Skeletal muscle tissue (tissue), 5 donors: ENCODE measurements at places on chromosomes 3 and 15. TPM values are rescaled to one million over a fixed set of nuclear protein-coding genes. Genes with fewer than 3 reads are reported as not detected.

Gene STIMATE
- 8.9 TPM for total RNA-seq

Gene TTBK2
- total RNA-seq, result 8.4 TPM

Gene ADPRH
- 5.2 TPM for total RNA-seq

Gene ALPK3
- 33.4 TPM for total RNA-seq

Gene THRB
- 3.1 TPM for total RNA-seq

Gene ITIH4
- total RNA-seq, result 4.2 TPM

Gene TRIM42
- total RNA-seq, result not detected

Gene GOLGA6A
- total RNA-seq, result 1.0 TPM
